A549 treated with ZK216348 at 1 μM for 4 hours (cell line): ENCODE measurements at places on chromosomes 12 and 14. TPM values are rescaled to one million over a fixed set of nuclear protein-coding genes. Genes with fewer than 3 reads are reported as not detected.

The HOXC6 gene
- total RNA-seq, result 3.5 to 6.0 TPM (median 5.2 TPM) in 5 replicates

The RASSF3 gene
- total RNA-seq, result 24.2 to 31.2 TPM (median 28.7 TPM) in 5 replicates

The TMEM116 gene
- total RNA-seq, result 6.0 to 7.5 TPM (median 6.8 TPM) in 5 replicates

The RFLNA gene
- total RNA-seq, result 0.25 to 0.28 TPM in 2 of 5 replicates, not detected in the others

The HOXC12 gene
- total RNA-seq, result not detected in 5 replicates
